ENCODE measurements at places on chromosomes 5 and 9. TPM values are rescaled to one million over a fixed set of nuclear protein-coding genes. Genes with fewer than 3 reads are reported as not detected.

COL27A1 gene
- 58.0 TPM for total RNA-seq

CEMIP2 gene
- 33.0 TPM for total RNA-seq

ENTREP1 gene
- 10.9 TPM for total RNA-seq

FNBP1 gene
- total RNA-seq = 17.9 TPM

PCDHB6 gene
- total RNA-seq = 0.33 TPM

FCN1 gene
- not detected for total RNA-seq

RORB gene
- total RNA-seq = 1.3 TPM

PCAT7 gene
- 0.78 TPM for total RNA-seq

SLC34A1 gene
- not detected for total RNA-seq

MAMDC2 gene
- total RNA-seq = 17.1 TPM

CER1 gene
- total RNA-seq = not detected
